ENCODE measurements at places on chromosomes 3 and 15.

DNA sequence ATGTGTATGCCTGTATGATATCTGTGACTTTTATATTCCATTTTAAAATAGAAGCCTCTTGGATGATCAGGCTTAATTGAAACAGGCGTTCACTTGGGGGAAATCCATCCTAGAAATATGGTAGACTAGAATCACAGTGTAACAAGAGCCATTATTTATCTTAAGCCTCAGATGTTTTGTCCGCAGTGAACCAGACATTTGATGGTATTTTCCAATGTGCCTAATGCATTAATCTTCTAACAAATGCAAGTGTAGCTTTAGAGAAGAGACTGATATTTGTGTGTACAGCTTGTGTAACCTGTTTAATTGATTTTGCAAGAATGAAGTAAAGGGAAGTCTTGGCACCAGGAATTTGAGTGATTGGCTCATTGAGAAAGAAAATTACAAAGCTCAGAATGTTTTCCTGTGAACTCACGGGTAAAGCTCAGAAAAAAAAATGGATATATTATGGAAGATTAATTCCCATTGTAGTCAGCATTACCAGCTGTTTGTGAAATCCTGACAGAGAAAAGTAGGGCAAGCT lies 155.7 kb downstream of the SV2B start:
- DNase-seq: no peak

DNA sequence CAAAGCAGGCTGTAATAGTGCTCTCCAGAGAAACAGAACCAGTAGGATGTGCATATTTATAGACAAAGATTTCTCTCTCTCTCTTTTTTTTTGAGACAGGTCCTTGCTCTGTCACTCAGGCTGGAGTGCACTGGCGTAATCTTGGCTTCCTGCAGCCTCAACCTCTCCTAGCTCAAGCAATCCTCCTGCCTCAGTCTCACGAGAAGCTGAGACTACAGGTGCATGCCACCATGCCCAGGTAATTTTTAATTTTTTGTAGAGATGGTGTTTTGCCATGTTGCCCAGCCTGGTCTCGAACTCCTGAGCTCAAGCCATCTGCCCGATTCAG lies 67.1 kb upstream of the CHD2 start:
- no peak for DNase-seq

- DNase-seq: no peak
These were observed 823.0 kb upstream of the NECTIN3 start for GRCh38 chr3:110248666-110249065.

GRCh38 chr3:9398700-9399336 lies 1.4 kb downstream of the SETD5 start:
- no peak for DNase-seq

DNA sequence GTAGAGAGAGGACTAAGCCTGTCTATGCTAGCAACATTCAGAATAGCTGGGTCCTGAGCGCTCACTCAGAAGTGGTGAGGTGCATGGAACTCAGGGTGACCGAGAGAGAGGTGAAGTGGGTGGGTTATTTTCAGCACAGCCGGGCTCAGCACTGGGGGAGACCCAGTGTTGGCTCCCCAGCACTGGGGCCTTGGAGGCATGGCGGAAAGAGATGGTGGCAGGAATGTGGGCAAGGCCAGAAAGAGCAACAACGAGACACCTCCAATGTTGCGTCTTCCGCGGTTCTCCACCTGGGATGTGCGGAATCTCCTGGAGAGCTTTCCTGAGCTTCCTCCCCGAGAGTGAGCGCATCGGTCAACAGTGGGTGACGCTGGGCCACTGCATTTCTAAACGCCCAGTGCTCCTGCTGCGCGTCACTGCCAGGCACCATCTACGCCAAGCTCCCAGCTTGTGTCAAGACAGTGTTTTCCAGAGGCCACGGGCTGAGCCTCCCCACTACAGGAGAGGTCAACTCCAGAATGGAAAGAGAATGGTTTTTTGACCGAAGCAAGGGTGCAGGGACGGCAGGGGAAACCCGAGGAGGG lies 148.4 kb downstream of the ADAMTS17 start:
- peak; percentile 43 for DNase-seq

DNA sequence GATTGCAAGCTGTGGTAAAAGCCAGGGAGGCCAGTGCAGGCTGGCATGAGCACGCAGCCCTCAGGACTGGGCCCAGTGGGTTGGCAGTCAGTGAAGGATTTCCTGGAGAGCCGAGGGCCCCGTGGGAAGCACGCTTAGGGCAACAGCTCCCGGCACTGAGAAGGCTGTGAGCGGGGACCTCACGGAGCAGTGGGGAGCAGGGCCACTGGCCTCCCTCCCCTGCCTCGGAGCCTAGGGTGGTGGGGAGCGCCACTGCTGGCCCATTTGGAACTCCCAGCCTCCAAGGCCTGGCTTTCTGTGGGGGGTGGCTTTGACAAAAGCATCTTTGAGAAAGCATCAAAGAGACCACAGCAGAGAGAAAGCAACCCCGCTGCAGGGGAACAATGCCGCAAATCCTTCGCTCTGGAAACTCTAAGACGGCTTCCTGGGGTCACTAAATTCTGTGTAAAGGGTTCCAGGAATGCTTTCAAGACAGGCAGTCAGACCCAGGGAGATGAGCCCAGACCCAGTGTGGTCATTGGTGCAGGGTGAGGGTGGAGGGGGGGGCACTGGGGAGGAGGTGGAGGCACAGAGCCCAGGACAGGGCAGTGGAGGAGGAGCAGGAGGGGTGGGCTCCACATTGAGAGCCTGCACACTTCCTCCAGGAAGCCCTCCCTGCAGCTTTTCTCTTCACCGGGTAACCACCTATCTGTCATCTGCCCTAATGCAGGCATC lies 9.5 kb upstream of the APBA2 start:
- DNase-seq: no peak

All from coronary artery (tissue), 2 donors.